Panc1 (cell line): ENCODE measurements at places on chromosomes 7 and 10.

GRCh38 chr10:97408496-97408992, 7.4 kb upstream of the RRP12 start:
- DNase-seq: no peak

GRCh38 chr7:54995610-54996363, 23.0 kb upstream of the EGFR start:
- DNase-seq: peak; percentile 84

DNA sequence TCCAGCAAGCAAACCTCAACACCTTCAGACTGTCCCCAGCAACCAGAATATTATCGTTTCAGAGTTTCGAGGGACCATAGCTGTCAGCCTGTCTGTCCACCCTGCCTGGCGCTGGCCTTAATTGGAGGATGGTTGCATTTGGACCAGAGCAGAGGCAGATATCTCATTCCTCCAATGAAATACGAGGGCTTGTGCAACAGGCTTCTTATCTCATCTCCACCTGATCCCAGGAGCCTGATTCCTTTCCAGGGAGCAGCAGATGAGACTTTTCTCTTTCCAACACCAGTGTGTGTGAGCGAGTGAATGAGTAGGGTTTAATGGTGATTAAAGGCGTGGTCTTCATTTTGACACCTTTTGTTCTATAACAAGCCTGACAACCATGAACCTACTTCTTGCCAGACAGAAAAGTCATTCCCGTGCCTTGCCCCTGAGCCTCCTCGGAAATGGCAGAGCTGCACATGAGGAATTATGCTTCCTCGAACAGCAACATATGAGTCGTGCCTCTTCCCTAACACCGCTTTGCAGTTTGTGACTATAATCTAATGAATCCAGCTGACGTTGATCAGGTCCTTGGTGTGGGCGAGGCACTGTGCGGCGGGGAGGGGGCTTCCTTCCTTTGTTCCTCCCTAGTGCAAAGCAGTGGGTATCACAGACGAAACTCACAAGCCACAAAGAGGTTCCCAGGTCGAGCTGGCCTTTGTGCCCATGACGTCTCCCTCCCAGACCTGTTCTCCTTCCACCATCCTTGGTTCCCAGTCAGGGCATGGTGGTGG, 147.4 kb downstream of the CUX1 start:
- DNase-seq: no peak

GRCh38 chr7:43721193-43721806, 8.0 kb downstream of the COA1 start:
- DNase-seq: no peak

DNA sequence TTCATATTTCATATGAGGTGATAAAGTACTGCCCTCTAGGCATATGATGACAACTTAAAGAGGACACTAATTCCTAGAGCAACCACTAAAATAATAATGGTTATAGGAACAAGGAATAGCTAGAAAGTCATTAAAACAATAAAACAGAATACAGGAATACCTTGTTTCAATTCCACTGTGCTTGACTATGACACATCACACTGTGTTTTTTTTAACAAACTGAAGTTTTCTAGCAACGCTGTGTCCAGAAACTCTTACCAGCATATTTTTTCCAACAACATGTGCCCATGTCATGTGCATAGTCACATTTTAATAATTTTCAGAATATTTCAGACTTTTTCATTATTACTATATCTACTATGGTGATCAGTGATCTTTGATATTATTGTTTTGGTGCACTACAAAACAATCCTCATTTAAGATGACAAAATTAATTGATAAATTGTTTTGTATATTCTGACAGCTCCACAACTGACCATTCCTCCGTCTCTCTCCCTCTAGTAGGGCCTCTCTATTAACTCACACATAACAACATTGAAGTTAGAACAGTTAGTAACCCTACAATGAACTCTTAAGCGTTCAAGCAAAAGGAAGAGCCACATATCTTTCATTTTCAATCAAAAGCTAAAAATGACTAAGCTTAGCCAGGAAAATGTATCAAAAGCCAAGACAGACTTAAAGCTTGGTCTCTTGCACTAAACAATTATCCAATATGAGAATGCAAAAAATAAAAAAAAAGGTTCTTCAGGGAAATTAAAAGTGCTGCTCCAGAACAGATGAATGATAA, 85.8 kb downstream of the SNX13 start:
- no peak for DNase-seq

GRCh38 chr7:42194238-42194637, 42.8 kb downstream of the GLI3 start:
- DNase-seq: no peak

- no peak for DNase-seq
Observed at GRCh38 chr10:4661511-4662255, 164.3 kb upstream of the AKR1E2 start.

GRCh38 chr7:45241339-45242109, 83.9 kb downstream of the RAMP3 start:
- DNase-seq: no peak

GRCh38 chr7:7793921-7794320, 75.5 kb upstream of the RPA3 start:
- no peak for DNase-seq

- DNase-seq: no peak
Observed at GRCh38 chr7:31758755-31759154, 71.7 kb downstream of the PPP1R17 start.

DNA sequence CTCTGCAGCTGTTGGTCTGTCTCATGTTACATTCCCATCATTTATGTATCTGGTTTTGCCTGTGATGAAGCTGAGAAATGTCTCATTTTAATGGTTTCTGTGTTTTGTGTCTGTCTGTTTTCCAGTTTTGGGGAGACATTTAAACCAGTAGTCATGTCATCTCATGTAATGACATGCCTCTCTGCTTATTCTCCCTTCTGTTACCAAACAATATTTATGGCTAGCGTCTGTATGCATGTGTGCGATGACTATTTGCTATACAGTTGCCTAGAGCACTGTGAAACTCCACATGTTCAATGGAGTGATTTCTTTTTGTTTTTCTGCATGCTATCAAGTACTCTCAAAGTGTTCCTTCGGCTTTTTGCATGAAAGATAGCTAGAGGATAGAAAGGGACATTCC, 132.0 kb downstream of the ST7 start:
- no peak for DNase-seq

DNA sequence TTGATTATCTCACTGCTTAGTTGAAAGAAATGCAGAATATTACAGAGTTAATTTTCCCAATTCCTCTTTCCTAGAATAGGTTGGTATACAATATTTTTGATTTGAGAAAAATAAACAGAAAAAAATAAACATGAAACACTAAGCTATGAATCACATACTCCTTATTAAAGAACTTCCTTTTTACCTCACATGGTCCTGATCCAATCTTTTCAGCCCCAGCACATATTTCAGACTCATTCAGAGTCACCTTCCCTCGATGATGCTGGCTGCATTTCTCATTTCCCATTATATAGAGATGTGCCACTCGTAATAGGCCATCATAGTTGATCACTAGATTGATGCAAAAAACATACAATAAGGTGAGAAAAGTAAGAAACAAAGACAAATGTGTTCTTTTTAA, 64.6 kb downstream of the HGF start:
- DNase-seq: peak; percentile 81

DNA sequence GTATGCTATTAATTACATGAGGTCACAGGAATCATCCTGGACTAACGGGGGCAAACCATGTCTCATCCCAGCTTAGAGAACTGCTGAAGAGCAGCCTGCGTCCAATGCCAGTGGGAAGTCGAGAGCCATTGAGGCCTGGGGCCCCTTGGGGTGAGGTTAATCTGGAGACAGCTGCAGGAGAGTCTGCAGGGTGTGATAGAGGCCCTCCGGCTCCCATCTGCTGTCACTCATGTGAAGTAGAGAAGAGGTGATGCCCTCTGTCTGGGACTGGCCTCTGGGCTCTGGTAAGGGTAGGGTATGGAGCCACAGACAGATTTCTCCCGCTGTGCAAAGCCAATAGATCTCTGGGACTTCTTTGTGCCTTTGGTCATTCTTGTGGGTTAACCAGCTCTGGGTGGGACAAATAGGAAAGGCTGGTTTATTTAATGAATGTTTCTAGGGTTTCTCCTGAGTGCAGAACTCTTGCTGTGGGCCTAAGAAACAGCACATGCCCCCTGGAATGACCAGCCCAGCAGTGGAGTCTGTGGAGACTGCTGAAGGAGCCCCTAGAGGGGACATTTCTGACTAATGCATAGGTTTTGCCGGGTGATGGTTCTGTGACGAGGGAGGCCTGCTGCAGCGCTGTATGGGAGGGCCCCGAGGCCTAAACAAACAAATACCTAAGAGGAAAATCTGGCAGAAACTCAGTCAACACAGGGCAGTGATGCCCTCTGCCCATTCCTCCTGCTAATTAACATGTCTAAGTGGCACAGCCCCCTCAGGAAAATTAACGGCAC, 34.5 kb downstream of the CRHR2 start:
- no peak for DNase-seq

DNA sequence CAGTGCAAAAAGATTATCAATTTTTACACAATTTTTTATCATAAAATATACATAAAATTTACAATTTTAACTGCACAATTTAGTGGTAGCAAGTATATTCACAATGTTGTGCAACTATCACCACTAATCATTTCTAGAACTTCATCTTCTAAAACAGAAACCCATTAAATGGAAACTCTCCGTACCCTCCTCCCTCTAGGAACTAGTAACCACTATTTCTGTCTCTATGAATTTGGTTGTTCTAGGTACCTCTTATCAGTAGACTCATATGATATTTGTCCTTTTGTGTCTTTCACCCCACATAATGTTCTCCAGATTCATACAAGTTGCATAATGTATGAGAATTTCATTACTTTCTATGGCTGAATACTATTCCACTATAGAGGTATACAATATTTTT, 73.5 kb downstream of the HERC4 start:
- DNase-seq: no peak

DNA sequence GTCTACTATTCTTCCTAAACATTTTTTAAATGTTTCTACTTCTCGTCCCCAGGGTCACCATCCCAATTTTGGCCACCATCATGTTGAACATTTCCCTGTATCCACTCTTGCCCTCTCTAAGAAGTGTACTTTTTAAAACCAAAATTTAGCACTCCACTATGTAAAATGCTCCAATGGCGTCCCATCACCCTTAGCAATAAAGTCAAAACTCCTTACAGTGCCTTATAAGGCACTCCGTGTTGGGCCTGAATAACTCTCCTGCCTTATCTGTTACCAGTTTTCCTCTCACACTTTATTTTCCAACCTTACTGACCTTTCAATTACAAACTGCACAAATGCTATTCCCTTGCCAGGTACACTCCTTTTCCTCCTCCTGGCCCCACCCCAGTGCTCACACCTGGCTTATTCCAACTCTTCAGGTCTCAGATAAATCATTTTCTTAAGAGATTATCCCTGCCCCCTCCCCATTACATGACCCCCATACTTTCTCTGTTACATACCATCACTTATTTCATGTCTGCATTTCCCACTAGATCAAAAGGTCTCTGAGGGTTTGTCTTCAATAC, 1.3 kb downstream of the TMEM168 start:
- no peak for DNase-seq

DNA sequence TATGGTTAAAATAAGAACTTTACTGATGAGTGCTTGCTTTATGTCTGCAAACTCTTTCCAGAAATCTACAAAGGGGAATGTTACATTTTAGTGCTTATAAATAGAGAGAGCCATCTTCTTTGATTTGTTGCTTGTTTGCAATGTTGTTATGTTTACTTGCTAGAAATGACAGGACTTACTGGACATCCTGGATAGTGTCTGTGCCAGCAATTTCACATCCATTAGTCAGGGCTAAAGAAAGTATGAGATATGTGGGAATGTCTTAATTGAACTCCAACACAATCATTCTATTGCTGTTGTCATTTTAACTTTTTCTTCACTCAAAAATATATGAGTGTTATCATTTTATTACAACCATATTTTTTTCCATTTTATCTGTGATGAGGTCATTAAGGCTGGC, 453.2 kb downstream of the TNS3 start:
- no peak for DNase-seq

DNA sequence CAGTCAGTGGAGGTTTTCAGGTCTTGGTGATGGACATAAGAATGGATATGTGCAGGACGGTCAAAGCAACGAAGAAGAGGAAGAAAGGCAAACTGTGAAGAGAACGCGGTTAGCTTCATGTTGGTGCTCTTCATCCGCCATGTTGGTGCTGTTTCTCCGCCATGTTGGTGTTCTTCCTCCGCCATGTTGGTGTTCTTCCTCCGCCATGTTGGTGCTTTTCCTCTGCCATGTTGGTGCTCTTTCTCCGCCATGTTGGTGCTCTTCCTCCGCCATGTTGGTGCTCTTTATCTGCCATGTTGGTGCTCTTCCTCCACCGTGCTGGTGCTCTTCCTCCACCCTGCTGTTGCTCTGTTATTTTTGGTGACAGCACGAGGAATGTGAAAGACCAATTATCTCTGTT, 95.4 kb downstream of the DOCK1 start:
- no peak for DNase-seq

- DNase-seq: no peak
Observed at GRCh38 chr7:126696256-126697038, 556.3 kb downstream of the GRM8 start.

DNA sequence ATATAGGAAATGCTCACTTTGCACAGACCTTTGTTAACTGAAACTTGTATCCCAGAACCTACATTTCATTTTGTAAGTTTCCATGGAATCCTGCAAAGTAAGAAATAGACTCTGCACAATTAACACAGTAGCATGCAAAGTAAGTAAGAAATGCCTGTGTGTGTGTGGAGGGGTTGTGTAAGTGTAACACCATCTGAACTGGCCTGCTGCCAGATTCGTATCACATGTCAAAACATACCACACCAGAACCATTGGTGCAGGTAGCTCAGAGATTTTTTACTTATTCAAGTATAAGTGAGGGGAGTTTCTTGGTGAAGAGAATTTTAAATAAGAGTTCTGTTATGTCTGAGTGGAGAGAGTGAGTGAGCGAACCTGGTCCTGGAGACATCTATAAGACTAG, 17.9 kb upstream of the DDX21 start:
- DNase-seq: no peak

DNA sequence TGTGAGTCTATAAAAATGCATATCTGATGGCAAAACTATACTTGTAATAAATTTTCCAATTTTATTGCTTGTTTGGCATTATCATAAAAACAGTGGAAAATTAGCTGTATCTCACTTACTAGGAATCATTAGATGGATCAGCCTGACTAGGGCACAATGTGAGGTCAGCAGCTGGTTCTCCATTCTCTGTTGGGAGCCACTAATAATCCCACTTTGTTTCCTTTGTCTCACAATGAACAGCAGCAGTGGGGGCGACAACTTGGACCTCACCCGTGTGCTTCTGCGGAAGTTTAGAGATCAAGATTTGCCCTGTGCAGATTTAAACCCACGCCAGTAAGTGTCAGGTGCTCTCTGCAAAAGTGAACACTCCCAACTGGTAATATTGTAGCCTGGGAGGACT, 295.5 kb downstream of the ABCA13 start:
- DNase-seq: no peak

DNA sequence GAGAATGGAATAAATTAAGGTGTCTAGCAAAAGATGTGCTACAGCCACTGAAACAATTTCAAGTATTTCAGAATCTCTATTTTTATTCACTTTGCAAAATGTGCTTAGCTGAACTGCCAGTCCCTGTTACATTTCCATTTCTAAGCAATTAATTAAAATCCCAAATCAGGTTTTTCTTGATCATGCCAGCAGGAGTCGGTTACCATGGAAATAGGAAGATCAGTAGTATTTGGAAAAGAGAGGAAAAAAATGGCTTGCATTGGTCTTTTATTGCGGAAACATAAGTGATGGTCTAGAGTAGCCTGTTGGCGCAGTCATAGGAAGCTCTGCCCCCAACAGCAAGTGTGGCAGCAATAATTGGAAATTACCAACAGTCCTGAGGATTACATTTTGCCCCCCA, 867.1 kb downstream of the GATA3 start:
- no peak for DNase-seq

GRCh38 chr7:115449689-115450088, 527.8 kb downstream of the MDFIC start:
- no peak for DNase-seq
